ENCODE measurements at places on chromosomes 4 and X. TPM values are rescaled to one million over a fixed set of nuclear protein-coding genes. Genes with fewer than 3 reads are reported as not detected.
A peak's percentile ranks its signal among the peaks of the same experiment; 100 is the strongest.

- H3K4me3 ChIP-seq = no peak overlapping the region
- H3K36me3 ChIP-seq = no peaks in the 10 kb centered on the region
- H3K4me1 ChIP-seq = no peaks in the 10 kb centered on the region
- H3K27ac ChIP-seq = no peak overlapping the region
- H3K27me3 ChIP-seq = no peaks in the 10 kb centered on the region
These were observed 19.0 kb upstream of the DCAF8L2 start for GRCh38 chrX:27571164-27571563.

GRCh38 chr4:304969-305680 is at the start of gene ZNF732:
Gene ZNF732 (minus strand): TSS chr4:305474. CDS start chr4:305310, 164 bp downstream.
- no peak for DNase-seq
- H3K4me3 ChIP-seq = peak within 1 kb of the TSS; percentile 86
- peaks cover 22% of the 10 kb centered on the region for H3K36me3 ChIP-seq
- peaks cover 5% of the 10 kb centered on the region for H3K4me1 ChIP-seq

DNA sequence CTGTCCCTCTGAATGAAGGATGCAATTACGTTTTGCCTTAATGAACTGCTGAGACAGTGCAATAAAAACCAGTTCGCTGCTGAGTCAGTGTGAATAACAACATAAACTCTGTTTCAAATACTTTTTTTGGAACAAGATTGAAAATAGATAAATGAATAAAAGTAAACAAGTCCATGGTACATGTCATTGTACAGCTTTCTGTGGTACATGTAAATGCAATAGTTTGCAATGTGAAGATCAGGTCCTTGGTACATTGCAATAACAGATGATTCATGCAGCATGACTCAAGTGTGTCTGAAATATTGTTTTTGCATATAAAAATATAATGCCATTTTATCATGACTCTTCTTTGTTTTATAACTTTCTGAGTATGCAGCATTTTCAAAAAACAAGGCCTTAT is 193.4 kb upstream of the PACRGL start:
- no peaks in the 10 kb centered on the region for H3K4me1 ChIP-seq
- DNase-seq = no peak
- no peaks in the 10 kb centered on the region for H3K27me3 ChIP-seq
- no peaks in the 10 kb centered on the region for H3K36me3 ChIP-seq

DNA sequence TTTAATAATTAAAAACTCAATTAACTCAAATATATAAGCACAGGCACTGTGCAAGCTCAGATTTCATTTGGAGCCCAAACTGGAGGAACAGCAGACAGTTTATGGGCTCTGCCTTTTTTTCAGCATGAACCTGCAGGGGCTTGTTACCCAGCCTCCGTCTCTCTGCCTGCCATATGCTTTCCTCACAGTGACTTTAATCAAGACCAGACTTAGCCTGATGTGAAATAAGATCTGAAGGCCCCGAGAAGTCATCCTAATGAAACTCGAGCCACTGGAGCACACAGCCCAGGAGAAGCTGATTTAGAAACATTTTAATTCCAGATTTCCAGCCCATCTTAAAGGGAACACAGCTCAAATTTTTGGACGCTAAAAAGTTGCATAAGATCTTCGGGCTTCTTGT is 55.6 kb downstream of the SPATA18 start:
- no peaks in the 10 kb centered on the region for H3K36me3 ChIP-seq
- H3K4me3 ChIP-seq = no peak overlapping the region
- no peaks in the 10 kb centered on the region for H3K4me1 ChIP-seq
- no peak for DNase-seq
- H3K27ac ChIP-seq = no peak overlapping the region

DNA sequence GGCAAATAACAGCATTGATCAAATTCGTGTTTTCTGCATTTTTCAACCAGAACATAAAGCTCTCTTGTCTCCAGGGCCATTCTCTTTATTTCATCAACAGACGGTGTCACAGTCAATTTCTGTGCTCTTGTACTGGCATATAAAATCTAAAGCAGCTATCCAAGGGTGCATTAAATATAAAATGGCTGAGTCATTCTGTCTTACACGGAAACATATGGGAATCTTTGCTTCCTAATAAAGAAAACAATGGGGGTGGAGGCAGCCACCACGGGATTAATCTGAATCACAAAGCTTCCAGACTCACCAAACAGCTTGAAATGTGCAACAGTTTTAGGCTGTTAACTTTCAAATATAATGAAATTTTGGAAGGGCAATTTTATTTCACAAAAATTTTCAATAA is 132.6 kb downstream of the IL15 start:
- H3K4me3 ChIP-seq = no peak overlapping the region
- no peak for DNase-seq
- no peaks in the 10 kb centered on the region for H3K4me1 ChIP-seq
- H3K27ac ChIP-seq = no peak overlapping the region
- H3K36me3 ChIP-seq = peaks cover 2% of the 10 kb centered on the region

- H3K4me3 ChIP-seq = no peak overlapping the region
- DNase-seq = no peak
- no peaks in the 10 kb centered on the region for H3K27me3 ChIP-seq
- no peaks in the 10 kb centered on the region for H3K36me3 ChIP-seq
- no peak overlapping the region for H3K27ac ChIP-seq
These were observed 1.4 kb downstream of the SPATA4 start for GRCh38 chr4:176193938-176194337.

DNA sequence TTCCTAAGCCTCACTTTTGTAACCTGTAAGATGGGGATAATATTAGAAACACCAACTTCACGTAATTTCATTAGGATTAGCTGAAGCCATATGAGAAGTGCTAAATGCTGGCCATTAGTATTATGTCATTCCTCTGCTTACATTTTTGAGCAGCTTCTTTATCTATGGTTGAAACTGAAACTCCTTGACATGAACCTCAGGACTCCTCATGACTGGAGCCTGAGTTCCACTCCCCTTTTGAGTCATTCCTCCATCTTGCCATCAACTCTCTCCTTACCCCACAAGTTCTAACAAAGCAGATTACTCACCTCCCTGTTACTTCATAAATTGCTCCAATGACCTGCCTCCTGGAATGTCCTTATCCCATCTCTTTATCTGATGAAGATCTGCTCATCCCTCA is 123.2 kb upstream of the KCNIP4 start:
- peaks cover 3% of the 10 kb centered on the region for H3K36me3 ChIP-seq
- no peak overlapping the region for H3K27ac ChIP-seq
- no peak for DNase-seq
- H3K4me3 ChIP-seq = no peak overlapping the region
- no peaks in the 10 kb centered on the region for H3K27me3 ChIP-seq

Gene FANCB
- 11.3 TPM for total RNA-seq

Gene GLUD2
- total RNA-seq = 0.99 TPM

- H3K4me1 ChIP-seq = peaks cover 5% of the 10 kb centered on the region
- H3K27me3 ChIP-seq = no peaks in the 10 kb centered on the region
- H3K36me3 ChIP-seq = peaks cover 15% of the 10 kb centered on the region
- DNase-seq = no peak
- no peak overlapping the region for H3K4me3 ChIP-seq
- H3K27ac ChIP-seq = no peak overlapping the region
These were observed 32.0 kb upstream of the STS start for GRCh38 chrX:7115557-7115956.

Gene TCEAL5
- total RNA-seq = not detected

Gene CDS1
- 7.5 TPM for total RNA-seq

Gene SYP
- total RNA-seq = 2.1 TPM

DNA sequence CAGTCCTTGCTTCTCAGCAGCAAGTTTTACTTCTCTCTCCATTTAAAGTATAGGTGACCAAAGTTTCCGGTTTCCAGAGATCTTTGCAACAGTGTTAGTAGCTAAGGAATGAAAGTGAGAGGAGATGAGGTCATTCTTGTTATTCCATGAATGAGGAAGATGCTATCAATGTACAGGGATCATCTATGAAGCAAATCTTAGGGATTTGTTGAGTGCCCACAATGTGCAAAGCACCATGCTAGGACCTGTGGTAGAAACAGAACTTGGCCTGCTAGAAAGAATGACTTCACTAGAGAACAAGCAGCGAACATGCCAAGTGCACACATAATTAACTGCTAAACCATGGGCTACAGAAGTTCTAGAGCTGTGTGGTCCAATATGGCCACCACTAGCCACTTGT is 112.5 kb downstream of the MID1 start:
- H3K27me3 ChIP-seq = no peaks in the 10 kb centered on the region
- no peak overlapping the region for H3K4me3 ChIP-seq
- no peaks in the 10 kb centered on the region for H3K36me3 ChIP-seq
- H3K4me1 ChIP-seq = peaks cover 18% of the 10 kb centered on the region
- DNase-seq = no peak
- no peak overlapping the region for H3K27ac ChIP-seq

DNA sequence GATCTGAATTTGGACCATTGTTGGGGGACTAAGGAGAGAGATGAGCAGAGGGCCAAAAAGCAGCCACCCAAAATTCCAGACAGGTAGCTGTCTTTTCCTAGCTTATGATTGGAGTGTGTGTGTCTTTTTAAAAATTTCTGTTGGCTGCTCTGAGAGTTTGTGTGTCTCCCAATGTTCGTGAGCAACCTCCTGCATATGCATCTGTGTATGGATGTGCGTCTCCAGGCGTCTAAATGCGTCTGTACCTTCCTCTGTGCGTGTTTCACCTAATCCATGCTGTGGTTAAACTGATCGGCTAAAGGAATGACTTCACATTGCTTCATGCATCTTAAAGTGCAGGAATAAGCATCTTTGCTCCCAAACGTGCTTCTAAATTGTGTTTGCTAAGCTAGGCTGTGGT is 65.5 kb upstream of the LAS1L start:
- no peaks in the 10 kb centered on the region for H3K36me3 ChIP-seq
- H3K27ac ChIP-seq = no peak overlapping the region
- H3K4me1 ChIP-seq = no peaks in the 10 kb centered on the region

Gene BEX1
- 51.7 TPM for total RNA-seq

- no peak overlapping the region for H3K4me3 ChIP-seq
- H3K27ac ChIP-seq = no peak overlapping the region
- no peaks in the 10 kb centered on the region for H3K4me1 ChIP-seq
- H3K36me3 ChIP-seq = peaks cover 9% of the 10 kb centered on the region
- H3K27me3 ChIP-seq = no peaks in the 10 kb centered on the region
- no peak for DNase-seq
These were observed 57.0 kb downstream of the SLC34A2 start for GRCh38 chr4:25712611-25713010.

Gene CXCL9
- not detected for total RNA-seq

Measured in H9 (cell line).